ENCODE measurements at places on chromosomes 5 and 9.

DNA sequence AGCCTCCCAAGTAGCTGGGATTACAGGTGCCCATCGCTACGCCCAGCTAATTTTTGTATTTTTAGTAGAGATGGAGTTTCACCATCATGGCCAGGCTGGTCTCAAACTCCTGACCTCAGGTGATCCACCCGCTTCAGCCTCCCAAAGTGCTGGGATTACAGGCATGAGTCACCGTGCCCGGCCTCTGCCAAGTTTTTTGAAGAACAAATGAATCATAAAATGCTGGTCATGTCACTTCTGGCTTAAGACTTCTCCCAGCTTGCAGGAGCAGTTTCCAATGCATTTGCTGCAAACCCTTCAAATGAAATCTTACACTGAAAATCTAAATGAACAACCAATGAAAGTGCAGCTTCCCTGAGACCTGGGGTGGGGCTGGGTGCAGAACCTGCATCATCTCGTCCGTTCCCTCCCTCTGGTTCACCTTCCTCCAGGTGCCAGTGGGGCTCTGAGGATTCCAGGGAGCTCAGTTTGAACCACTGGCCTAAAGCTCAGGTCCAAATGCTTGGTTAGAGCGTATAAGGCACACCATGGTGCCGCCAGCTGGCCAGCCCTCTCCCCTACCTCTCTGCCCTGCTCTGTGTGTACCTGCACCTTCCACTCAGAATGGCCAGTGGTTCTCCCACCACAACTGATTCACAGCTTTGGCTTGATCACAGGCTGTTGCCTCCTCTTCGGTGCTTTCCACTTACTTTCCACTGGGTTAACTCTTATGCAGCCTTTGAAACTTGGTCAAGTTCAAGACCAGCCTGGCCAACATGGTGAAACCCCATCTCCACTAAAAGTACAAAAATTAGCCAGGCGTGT, 39.8 kb upstream of the FUBP3 start:
- no peak for DNase-seq

DNA sequence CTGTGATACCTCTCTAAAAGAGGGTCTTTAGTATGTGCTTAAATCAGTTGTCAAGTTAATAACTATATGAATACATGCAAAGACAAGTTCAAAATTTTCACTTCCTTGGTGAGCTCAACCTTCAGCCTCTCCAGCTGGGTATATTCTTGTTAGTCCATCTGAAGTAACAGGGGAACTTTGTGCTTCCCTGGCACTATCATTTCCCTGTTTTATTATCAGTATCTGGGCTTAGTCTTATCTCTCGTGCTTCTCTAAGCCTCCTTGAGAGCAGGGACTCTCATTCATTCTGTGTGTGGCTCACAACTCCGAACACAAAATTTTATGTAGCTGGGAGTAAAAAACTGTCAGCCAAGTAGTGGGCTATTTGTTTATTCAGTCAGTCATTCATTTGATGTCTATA, 175.9 kb upstream of the MAP3K1 start:
- DNase-seq, result no peak

GRCh38 chr5:133086366-133086875, 34.6 kb downstream of the HSPA4 start:
- DNase-seq, result no peak

DNA sequence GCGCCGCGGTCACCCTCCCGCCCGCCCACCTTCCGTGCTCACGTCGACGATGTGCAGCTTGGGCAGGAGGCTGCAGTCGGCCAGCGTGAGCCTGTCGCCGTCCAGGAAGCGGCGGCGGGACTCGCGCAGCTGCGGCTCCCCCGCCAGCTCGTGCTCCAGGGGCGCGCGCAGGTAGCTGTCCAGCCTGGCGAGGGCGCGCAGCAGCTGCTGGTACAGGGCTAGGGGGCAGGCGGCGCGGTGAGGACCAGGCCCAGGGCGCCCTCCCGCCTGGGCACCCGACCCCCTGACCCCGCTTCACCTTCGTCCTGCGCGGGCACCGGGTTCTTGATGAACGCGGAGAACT, 1.5 kb downstream of the CLIC3 start:
- DNase-seq, result no peak

DNA sequence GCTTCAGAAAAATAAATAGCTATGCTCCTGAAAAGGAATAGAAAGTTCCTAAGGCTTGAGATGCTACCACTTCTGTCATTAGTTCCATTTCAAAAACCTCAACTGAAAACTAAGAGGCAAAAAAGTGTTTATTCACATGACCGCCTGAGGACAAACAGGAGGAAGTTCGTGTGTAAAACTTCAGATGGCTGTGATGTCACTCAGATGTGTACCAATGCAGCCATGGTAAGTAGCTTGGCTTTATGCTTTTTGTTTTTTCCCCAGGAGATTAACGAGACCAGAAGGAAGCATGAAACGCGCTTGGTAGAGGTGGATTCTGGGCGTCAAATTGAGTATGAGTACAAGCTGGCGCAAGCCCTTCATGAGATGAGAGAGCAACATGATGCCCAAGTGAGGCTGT, 33.0 kb downstream of the LMNB1 start:
- no peak for DNase-seq

DNA sequence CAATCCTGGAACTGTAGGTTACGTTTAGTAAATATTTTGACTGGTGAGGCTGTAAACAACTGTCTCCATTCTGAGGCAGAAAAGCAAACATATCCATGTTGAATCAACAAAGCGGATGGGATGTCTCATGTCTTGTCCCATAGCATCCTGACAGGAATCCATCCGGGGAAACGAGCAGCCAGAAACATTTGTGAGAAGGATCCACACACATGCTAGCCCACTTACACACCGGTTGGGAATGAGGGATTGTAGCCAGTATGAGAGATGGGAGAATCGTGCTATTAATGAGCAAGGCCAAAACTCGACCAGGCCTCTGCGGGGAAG, 117.5 kb downstream of the FSTL4 start:
- DNase-seq, result no peak

DNA sequence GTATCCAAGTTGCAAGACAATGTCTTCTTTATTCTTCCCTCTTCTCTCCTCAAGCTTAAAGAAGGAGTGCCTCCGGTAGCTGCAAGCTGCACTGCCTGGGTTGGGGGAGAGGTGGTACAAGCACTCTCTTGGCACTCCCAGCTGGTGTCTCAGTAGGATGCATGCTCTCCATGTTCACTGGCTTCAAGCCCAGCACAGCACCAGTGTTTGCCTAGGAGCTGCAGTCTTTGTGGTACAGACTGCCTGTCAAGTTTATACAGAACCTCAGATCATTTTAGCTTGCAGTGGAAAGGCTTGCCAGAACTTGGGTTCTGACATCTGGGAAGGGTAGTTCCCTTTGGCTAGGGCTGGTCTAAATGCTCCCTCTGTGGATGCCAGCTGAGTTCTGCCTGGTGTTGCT, 505.6 kb downstream of the MAN2A1 start:
- no peak for DNase-seq
